ENCODE measurements at places on chromosomes 5 and 9.
A peak's percentile ranks its signal among the peaks of the same experiment; 100 is the strongest.

GRCh38 chr9:111937781-111938426 lies 41.3 kb downstream of the UGCG start:
- no peak for DNase-seq

DNA sequence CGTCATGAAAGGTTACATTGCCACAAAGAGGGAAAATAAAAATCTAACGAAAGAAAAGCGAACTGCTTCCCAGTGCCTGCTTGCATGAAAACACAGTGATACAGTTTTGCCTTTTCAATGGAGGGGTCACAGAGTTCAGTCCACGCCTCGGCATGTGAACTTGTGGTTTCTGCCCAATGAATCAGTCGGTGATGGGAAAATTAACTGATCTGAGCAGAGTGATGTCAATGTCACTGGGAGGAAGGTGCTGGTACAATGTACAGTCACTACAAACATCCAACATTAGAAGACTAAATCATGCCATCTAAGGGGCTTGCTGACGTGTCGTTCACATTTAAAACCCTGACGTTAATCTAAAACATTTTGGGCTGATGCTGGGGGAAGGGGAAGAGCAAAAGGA lies 151.8 kb upstream of the MSX2 start:
- DNase-seq: no peak

DNA sequence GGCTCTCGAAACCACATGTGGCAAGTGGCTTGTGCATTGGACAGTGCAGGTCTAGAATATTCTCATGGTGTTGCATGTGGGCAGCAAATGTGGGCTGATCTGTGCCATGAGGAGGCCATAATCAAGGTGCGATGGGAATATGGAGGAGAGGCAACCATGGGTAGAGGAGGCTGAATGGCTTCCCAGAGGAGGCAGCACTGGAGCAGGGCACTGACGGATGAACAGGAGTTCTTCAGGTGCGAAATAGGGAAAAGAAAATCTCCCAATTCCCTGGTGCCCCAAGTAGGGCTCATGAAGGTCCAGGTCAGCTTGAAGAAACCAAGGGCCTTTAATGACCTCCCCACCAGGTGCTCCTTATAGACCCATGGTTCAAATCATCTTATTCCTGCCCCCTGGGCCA lies 126.5 kb downstream of the RXRA start:
- DNase-seq: no peak

- DNase-seq: no peak
Observed at GRCh38 chr5:106675687-106676086, 995.0 kb downstream of the EFNA5 start.

- no peak for DNase-seq
Observed at GRCh38 chr5:15774632-15775031, 274.7 kb downstream of the FBXL7 start.

GRCh38 chr5:166441-167372 lies 24.6 kb upstream of the LRRC14B start:
- DNase-seq: no peak

DNA sequence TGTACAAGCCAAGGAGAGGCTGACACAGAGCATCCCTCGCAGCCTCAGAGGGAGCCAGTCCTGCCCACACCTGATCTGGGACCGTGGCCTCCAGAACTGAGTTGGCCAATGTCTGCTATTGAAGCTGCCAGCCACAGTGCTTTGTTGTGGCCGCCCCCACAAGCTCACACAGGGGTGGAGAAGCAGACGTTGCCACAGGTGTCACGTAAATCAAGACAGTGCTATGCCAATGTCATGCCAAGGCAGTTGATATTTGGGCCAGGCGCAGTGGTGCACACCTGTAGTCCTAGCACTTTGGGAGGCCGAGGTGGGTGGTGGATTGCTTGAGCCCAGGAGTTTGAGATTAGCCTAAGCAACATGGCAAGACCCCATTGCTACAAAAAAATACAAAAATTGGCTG lies 17.3 kb upstream of the TERT start:
- no peak for DNase-seq

GRCh38 chr5:121152411-121152810 lies 688.3 kb downstream of the PRR16 start:
- no peak for DNase-seq

GRCh38 chr9:18194316-18194715 lies 279.6 kb upstream of the ADAMTSL1 start:
- no peak for DNase-seq

- no peak for DNase-seq
Observed at GRCh38 chr5:102531506-102531905, 32.7 kb upstream of the SLCO6A1 start.

- no peak for DNase-seq
Observed at GRCh38 chr5:94672746-94673145, 54.3 kb downstream of the SLF1 start.

DNA sequence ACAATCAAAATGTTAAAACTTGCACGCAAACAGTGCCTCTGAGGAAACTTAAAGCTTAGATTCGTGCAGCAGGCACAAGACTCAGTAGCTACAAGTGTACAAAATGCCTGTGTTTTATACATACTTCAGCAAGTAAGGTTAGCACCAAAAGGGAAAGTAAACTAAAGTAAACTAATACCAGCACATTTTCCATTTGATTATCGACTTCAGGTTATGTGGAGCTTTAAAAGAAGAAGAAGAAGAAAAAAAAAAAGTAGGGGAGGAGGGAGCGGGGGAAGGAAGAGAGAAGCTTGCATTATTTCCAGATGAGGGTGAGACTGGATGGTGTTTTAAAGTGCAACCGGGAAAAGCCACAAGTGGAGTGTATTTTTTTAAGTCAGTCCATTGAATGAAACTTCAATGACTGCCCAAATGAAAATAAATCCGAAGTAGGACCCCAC lies 596 bp upstream of the ADAMTS6 start:
- DNase-seq: no peak

GRCh38 chr5:61635271-61635670 lies 303.2 kb downstream of the ZSWIM6 start:
- no peak for DNase-seq

DNA sequence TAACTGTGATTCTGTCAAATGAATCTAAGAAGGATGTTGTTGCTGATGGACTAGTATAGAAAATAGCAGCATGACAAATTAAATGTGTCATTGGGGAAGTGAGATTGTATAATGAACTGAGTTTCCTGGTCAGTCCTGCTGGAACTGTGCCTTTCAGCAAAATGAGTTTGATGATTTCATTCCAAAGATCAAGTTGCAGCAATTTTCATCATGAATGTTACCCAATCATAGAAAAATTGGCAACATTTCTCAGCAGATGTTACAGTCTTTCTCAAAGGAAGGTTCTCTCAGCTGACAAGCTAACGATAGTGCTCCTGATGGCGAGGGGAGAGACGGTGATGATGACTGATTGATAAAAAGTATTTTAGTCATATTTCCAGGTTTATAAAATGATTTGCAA lies 10.7 kb downstream of the PCDHAC2 start:
- no peak for DNase-seq

DNA sequence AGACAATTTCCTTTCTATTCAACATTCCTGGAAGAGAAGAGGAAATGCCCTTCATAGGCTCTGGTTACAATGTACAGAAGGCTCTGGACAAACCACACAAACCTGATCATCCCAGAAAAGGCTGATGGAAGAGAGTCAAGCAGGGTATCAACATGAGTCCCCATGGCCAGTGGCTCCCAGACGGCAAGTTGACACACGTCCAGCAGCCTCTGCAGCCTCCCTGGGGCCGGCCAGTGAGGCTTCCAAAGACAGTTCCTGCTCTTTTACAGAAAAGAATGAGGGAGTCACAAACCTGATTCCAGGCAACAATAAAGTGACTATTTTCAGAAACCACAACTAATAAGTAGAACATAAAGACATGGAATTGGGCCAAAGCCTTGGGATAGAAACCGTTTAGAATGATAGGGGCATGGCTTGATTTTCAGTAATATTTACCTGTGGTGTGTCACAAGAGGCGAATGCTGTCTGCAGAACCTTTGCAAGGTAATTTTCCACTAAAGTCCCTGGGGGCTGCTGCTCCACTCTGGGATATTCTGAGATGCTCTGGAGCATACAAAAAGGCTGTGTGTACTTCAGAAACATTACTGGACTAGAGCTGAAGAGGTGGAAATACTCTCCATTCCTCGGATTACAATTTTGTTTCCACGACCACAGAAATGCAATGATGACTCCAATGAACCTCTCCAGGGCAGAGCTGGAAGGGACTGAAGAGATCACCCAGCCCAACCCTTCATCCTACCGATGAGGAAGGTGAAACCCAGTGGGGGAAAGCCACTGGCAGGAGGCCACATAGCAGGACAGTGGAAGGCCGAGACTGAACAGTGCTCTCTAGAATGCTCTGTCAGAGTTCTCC lies 10.4 kb downstream of the MED27 start:
- peak; percentile 74 for DNase-seq

GRCh38 chr9:89477811-89478630 lies 19.9 kb downstream of the SEMA4D start:
- DNase-seq: peak; percentile 54

- DNase-seq: no peak
Observed at GRCh38 chr9:38003946-38004808, 64.8 kb downstream of the SHB start.

GRCh38 chr5:143176048-143176447 lies 227.4 kb downstream of the NR3C1 start:
- DNase-seq: no peak

DNA sequence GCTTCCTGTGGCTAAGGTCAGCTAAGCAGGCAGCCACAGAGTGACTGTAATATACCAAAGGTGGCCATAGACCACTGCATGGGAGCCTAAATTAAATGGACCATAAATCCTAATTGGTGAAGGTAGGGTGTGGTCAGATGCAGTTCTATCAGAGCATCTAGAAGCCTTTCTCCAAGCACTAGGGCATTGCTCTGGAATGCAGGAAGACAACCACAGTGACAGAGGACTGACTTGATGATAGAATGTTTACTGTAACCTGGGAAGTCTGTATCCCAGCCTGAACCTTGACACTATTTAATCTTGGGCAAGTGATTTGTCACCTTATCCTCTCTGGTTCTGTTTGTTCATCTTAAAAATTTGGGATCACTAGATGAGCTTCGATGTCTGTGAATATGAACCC lies 2.3 kb downstream of the FBXO38 start:
- no peak for DNase-seq

- DNase-seq: no peak
Observed at GRCh38 chr5:115686738-115687074, 60.9 kb upstream of the TMED7 start.

DNA sequence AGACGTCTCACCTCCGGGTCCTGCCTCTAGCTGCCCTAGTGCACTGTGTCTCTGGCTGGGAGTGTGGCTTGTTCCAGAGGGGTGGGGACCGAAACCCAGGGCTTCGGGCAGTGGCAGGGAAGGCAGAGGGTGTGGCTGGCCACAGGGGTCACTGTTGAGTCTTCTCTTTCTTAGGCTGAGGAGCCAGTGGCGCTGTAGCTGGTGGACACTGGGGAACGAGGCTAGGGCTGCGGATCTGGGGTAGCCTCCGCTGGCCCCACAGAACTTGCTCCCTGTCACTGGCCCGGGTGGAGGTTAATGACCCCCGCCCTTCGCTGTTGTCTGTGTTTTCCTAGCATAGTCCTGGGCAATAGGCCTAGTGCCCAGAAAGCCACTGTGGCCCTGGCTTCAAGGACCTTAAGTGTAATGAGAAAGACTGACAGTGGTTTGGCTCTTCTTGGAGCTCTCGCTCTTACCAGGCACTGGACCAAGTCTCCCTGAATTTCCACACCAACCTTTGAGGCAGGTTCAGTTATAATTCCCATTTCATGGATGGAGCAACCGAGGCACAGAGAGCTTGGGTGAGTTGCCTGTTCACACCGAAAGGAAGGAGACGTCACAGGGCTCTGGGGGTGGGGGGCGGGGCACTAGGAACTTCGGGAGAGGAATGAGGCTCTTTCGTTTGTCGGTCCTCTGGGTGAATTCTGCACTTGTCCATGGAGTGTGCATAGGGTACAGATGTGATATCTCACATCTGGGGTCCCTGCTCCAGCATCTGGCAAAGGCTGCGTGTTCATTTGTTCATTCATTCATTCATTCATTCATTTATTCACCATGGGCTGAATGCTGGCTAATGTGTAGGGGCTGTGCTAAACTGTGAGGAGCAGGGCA lies 4.8 kb upstream of the IER5L start:
- DNase-seq: no peak

- DNase-seq: no peak
Observed at GRCh38 chr5:133709209-133709725, 96.9 kb upstream of the FSTL4 start.

DNA sequence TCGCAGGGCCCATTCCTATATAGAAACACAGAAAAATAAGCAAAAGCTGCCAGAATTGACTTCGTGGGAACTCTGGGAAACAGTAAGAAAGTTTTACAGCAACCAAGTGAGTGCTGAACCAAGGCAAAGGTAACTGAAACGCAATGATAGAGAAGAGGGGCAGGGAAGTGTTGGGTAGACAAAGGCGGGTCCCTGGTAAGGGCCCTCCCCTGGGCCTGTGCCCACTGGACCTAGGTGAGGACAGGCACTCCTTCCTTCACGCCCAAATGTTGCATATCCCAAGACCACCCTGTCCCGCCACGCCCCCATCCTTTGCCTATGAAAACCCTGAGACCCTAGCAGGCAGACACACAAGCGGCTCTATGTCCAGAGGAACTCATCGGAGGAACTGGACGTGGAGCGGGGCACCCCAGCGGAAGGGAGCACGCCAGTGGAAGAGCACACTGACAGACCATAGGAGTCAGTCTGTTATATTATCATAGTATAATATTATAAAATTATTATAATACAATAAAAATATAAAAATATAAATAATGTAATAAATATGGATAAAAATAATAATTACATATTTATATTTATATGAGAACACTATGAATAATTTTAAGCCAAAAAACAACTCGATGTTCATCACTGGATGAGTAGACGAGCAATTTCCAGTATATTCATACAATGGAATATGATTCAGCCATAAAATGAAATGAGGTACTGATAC lies 27.9 kb downstream of the CDKN2A start:
- DNase-seq: no peak

- DNase-seq: peak; percentile 19
Observed at GRCh38 chr5:156411185-156411613, 84.2 kb downstream of the SGCD start.

- no peak for DNase-seq
Observed at GRCh38 chr9:34409154-34409553, 32.5 kb upstream of the MYORG start.

- no peak for DNase-seq
Observed at GRCh38 chr5:154228696-154229095, 38.2 kb downstream of the GALNT10 start.

DNA sequence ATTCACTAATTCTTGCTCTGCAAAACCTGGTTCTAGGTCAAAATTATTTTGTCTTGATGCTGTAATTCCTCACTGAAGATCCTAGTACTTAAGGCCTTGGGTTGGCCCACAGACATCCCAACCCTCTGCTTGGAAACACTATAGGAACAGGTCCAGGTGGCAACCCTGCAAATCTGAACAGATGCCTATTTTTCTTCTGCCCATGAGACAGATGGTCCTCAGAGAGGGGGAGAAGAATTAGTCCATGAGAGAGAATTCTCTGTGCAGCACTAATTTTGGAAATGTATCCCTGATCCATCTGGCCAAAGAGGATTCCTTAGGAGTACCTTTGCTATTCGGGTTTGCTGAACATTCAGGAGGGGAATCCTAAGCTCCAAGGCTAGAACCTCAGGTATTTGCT lies 156.3 kb downstream of the ELAVL2 start:
- no peak for DNase-seq

- DNase-seq: peak; percentile 96
Observed at GRCh38 chr5:40551496-40552491, 127.9 kb upstream of the PTGER4 start.

GRCh38 chr5:178396796-178397720 lies 164.5 kb upstream of the PHYKPL start:
- no peak for DNase-seq

- DNase-seq: no peak
Observed at GRCh38 chr5:24804221-24804681, 159.5 kb upstream of the CDH10 start.

- DNase-seq: no peak
Observed at GRCh38 chr5:104789366-104789765, 1226.8 kb upstream of the NUDT12 start.

- DNase-seq: no peak
Observed at GRCh38 chr5:124751031-124751430, 4.6 kb upstream of the ZNF608 start.

All from astrocyte of the cerebellum (primary cell).